ENCODE measurements at places on chromosomes 16 and 17. TPM values are rescaled to one million over a fixed set of nuclear protein-coding genes. Genes with fewer than 3 reads are reported as not detected.

DNA sequence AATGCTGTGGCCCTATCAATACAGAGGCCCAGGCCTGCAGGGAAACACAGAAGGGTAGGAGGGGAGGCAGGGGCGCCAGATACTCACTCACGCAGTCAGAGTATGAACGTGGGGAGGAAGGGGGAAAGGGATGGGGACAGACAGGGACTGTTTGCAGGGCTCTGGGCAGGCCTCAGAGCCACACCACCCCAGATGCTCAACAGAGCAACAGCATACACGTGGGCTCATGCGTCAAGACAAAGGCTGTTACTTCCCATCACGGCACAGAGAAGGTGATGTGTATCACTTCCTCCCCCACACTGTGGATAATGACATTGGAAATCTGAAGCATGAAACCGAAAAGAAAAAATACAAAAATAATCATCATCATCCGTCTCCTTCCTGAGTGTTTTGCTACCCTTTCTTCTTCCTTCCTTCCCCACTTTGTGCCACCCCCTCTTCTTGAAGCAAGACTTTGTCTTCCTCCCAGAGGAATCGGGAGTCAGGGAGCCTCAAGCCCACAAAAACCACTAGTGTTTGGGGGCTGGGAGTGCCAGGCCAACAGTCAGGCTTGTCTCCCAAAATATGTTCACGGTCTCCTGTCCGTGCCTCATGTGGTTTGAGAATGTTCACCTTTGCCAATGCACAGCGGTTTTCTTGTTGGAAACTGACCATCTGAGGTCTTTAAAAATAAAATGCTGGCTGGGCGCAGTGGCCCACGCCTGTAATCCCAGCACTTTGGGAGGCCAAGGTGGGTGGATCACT lies 20.1 kb downstream of the SLC39A11 start:
- H3K4me3 ChIP-seq: no peak overlapping the region
- no peak overlapping the region for H3K27ac ChIP-seq
- H3K27me3 ChIP-seq: no peaks in the 10 kb centered on the region
- H3K4me1 ChIP-seq: peaks cover 12% of the 10 kb centered on the region

DNA sequence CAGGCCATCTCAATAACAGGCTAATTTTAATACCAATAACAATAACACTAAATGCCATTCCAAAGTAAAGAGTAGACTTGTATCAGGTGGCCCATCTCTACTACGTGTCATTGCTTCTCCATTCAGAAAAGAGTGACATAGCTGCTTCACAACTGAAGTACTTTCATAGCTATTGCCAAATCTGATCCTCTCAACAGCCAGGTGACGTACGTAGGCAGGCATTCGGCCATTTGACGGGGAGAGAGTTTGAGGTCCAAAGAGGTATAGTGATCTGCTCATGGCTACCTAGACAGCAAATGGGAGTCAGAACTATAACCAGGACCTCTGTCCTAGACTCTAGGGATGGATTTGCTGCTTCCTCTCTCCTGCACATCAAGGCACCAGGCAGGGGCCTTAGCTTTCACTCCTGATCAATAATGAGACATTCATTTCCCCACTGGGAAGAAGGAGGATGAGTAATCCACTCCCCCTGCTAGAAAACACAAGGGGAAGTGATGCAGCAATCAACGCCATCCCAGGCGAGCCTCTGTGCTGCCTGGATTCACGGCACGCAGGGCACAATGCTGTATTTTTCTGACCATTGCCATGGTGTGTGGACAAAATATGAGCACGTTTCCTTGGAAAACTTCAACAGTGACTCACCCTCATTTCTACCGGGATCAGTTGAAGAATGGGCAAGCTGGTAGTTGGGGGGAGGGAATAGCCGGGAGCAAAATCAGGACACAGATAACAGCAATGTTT lies 80.9 kb downstream of the SPACA3 start:
- no peak overlapping the region for H3K27ac ChIP-seq
- no peaks in the 10 kb centered on the region for H3K27me3 ChIP-seq
- H3K36me3 ChIP-seq: no peaks in the 10 kb centered on the region
- no peak overlapping the region for H3K4me3 ChIP-seq

DNA sequence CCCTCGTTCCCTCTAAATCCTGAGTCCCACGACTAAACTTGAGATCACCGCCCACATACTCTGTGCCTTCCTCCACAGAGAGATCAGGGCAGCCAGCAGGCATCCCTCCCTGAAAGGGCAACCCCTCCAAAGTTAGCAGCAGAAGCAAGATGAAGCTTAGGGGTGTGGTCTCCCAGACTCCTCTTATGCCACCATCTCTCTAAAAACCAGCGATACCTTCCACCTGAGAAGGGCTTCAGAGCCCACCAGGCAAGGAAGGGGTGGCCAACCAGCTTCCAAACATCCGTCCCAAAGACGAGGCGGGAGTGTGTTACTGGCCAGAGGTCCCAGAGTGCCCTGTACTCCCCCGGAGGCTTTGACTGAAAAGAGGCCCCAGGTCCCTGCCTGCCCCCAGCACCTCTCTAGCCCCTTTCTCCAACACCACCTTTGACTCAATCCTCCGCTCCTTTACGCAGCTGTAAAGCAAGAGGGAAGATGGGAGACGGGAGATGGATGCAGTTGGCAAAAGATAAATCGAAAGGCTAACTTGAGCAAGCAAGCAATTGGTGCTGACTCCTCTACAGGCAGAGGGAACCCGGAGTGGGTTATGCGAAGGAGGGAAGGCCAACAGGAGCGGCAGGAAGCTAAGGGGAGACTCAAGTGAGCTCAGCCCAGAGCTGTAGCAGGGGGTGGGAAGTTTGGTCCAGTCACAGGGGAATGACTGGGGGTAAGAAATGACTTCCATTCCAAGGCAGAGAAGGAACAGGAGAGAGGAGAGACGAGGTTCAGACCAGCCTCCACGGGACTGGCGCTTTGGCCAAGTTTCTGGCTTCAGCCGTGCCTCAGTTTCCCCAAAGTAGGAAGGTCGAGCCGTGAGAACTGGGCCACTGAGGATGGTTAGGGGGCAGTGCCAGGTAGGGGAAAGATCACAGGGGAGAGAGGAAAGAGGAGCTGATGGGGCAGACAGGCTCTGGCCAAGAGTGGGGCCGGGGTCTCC lies 1.0 kb downstream of the ST3GAL2 start:
- no peaks in the 10 kb centered on the region for H3K27me3 ChIP-seq
- H3K36me3 ChIP-seq: no peaks in the 10 kb centered on the region
- peak overlapping the region; percentile 5 for H3K4me3 ChIP-seq
- peak overlapping the region; percentile 48 for H3K27ac ChIP-seq
- peaks cover 47% of the 10 kb centered on the region for H3K4me1 ChIP-seq

- DNase-seq: no peak
- no peaks in the 10 kb centered on the region for H3K27me3 ChIP-seq
- no peak overlapping the region for H3K4me3 ChIP-seq
- H3K4me1 ChIP-seq: no peaks in the 10 kb centered on the region
- no peaks in the 10 kb centered on the region for H3K36me3 ChIP-seq
These were observed 333.0 kb upstream of the EEF2KMT start for GRCh38 chr16:5430598-5430997.

- no peak overlapping the region for H3K4me3 ChIP-seq
- H3K27me3 ChIP-seq: no peaks in the 10 kb centered on the region
- DNase-seq: no peak
- H3K36me3 ChIP-seq: no peaks in the 10 kb centered on the region
- no peak overlapping the region for H3K27ac ChIP-seq
These were observed 175.3 kb upstream of the HS3ST3A1 start for GRCh38 chr17:13777003-13777402.

DNA sequence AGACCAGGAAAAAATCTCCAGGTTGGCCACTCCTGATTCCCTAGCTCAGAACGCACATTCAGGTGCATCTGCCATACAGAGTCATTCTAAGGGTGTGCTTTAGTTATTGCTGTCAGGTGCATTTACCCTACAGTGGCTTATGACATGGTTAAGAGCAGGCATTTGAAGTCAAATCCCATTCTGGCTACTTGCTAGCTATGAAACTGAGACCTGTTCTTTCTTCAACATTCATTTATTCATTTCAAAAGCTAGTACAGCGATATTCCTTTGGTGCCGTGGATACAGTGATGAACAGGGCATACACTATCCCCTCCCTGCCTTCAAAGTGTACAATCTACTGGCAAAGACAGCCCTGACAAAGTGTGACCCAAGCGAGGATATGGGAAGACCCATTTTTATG lies 508.3 kb downstream of the NPIPA7 start:
- no peak overlapping the region for H3K27ac ChIP-seq
- H3K36me3 ChIP-seq: no peaks in the 10 kb centered on the region
- DNase-seq: no peak
- H3K4me1 ChIP-seq: no peaks in the 10 kb centered on the region
- H3K4me3 ChIP-seq: no peak overlapping the region
- no peaks in the 10 kb centered on the region for H3K27me3 ChIP-seq

DNA sequence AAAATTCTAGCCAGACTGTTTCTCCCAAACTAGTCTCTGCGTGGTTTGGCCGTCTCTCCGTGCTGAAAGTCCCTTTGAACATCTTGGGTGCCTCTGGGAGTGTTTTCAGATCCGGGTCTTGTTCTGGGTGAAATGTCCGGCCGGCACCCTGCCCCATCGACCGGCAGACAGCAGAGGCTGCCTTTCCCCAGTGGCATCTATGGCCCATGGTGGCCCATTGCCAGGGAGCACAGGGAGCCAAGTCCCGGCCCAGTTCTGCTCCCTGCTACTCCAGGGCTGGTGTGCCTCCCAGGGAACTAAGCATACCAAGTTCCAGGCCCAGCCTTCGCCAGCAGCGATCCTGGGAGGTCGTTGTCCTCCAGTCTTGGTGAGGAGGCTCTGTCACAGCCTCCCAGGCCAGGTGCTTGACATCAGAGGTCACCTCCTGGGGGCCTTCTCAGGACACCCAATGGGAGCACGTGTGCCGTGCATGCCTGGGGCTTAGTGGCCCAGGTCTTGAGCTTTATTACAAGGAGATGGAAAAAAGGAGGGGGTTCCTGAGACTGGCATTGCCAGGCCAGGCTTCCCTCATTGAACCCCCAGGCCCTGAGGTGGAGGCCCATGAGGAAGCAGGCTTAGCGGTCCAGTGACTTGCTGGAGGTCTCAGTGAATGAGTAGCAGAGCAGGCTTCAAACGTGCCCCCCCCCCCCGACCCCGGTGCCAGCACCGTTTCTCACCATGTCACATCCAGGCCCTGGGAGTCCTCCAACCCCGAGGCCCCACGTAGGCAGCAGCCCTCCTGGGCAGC lies 54.0 kb downstream of the PGS1 start:
- H3K4me1 ChIP-seq: peaks cover 19% of the 10 kb centered on the region
- no peak overlapping the region for H3K27ac ChIP-seq
- no peaks in the 10 kb centered on the region for H3K27me3 ChIP-seq
- H3K36me3 ChIP-seq: peaks cover under 1% of the 10 kb centered on the region

DNA sequence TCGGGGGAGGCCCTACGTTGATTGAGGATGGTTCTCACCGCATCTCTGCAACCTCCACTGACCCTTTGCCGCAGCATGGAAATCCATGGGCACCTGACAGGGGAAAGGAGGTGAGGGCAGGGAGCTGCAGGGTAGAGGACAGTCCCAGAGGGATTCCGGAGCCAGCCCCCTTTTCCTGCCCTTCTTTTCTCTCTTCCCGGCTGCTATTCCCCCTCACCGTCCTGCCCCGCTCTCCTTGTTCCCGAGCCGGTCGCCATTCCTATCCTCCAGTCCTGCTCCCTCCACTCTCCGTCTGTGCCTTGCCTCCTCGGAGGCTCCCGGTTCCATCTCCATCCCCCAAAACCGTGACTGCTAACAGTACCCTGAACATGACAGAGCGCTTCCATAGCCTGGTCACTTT lies 4.8 kb downstream of the SPATA32 start:
- no peak overlapping the region for H3K4me3 ChIP-seq
- no peaks in the 10 kb centered on the region for H3K27me3 ChIP-seq
- H3K4me1 ChIP-seq: peaks cover 6% of the 10 kb centered on the region
- no peak for DNase-seq
- H3K36me3 ChIP-seq: no peaks in the 10 kb centered on the region

DNA sequence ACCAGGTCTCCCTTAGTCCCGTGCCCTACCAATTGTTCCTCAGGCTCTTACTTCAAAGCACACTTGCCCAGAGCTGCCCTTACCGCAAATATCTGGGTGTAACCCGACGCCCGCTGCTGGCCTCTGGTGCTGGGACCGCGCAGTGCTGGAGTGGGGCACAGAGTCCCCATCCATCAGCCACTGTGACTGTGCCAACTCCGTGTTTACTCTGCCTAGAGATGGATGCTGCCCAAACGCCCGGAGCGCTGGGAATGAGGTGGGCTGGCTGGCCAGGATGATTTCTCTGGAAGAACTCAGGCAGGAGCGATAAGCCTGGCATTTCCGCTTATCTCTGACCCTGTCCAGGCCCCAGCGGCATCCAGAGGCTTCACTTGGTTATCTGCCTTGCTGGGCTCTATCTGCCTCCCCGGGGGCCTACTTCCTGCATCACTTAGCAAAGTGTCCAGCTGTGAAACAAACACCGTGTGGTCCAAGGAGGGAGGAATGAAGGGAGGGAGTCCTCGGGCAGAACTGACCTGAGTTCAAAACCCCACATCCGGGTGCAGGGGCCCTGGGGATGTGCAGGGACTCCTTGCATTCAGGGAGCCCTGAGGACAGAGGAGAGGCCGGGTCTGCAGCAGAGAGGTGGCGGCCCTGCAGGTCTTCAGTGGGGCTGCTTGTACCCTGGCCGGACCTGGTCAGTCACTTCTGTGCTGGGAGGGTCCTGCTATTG lies 9.4 kb upstream of the MYLK3 start:
- H3K36me3 ChIP-seq: no peaks in the 10 kb centered on the region
- H3K27me3 ChIP-seq: no peaks in the 10 kb centered on the region
- H3K27ac ChIP-seq: no peak overlapping the region
- H3K4me1 ChIP-seq: no peaks in the 10 kb centered on the region
- no peak for DNase-seq

GRCh38 chr17:81223762-81224130 lies 981 bp upstream of the CEP131 start:
- no peak for DNase-seq
- H3K4me1 ChIP-seq: peaks cover 16% of the 10 kb centered on the region
- H3K27me3 ChIP-seq: no peaks in the 10 kb centered on the region
- H3K27ac ChIP-seq: no peak overlapping the region

DNA sequence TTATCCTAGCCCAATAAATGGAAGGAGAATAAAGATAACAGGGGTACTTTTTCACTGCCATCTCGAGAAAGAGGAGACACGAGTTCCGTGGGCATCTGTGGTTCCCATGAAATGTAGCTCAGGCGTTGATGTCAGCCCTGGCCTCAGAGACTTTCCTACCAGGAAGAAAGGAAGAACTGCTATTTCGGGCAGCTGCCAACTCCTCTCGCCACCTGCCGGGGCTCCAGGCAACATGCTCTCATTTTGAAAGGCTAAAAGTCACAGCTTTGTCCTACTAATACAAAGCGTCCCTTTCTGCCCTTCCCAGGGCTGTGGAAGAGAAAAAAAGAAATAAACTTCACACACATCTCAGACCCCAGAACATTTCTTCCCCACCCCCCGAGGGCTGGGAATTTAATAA lies 65.8 kb downstream of the DHRS7C start:
- H3K4me1 ChIP-seq: no peaks in the 10 kb centered on the region
- H3K4me3 ChIP-seq: no peak overlapping the region
- DNase-seq: no peak
- H3K27ac ChIP-seq: no peak overlapping the region
- no peaks in the 10 kb centered on the region for H3K36me3 ChIP-seq

The ABHD15 gene
- 11.6 TPM for total RNA-seq

The GJD3 gene
- total RNA-seq: 1.7 TPM

The TMEM235 gene
- total RNA-seq: not detected

The PRSS36 gene
- 3.7 TPM for total RNA-seq

The COTL1 gene
- total RNA-seq: 29.8 TPM

The PRR35 gene
- not detected for total RNA-seq

The ZMYND15 gene
- 0.33 TPM for total RNA-seq
